Ecto neural progenitor cell (in vitro differentiated cells): ENCODE measurements at places on chromosomes 12 and 14.

DNA sequence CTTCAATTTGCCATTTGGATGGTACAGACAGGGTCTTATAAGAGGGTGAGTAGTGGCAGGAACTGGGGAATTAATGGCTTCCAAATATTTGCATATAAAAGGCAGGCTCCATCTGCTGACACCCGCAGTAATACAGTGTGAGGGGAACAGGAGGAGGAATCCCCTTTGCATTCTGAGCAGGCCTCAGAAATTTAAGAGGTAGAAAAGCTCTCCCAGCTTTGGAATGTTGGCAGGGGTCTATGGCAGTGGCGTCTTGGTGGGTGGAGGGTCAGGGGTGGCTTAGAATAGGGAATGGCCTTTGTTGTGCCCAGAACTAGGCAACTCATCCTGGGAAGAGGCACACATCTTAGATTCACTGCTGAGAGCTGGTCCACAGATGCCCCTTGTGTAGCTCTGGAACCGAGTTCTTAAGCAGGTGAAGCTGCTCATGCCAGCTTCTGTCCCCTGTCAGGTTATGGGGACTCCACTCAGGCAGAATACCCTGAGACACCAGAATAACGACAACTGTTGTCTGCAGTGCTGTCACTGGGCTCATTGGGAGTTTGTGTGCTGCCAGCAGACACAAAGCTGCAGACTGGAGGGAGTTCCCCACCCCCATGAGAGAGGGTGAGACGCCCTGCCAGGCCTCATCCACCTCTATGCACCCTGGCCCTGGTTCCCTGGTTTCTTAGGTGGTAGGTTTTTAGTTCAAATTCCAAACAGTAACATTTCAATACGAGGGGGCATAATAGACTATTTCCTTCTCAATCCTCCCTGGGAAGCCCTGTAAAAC, 190.2 kb downstream of the MON2 start:
- DNase-seq: peak; percentile 50

GRCh38 chr14:51167587-51168214, 72.3 kb upstream of the TMX1 start:
- no peak for DNase-seq

DNA sequence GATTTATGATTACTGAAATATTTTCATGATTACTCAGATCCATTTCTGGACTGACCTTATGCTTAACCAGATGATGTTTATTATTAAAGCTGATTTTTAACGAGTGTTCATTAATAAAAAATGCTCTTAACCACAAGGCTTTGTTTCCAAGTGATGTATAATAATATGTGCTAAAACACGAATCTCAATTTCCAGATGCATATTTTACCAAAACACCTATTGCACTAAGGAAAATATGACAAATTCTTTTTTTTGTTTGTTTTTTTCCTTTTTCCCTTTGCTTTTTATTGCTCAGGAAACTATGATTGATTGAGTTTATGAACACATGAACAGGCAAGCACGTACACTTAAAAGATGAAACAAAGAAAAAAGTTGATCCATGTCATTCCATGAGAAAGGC, 16.9 kb upstream of the DUSP6 start:
- no peak for DNase-seq

DNA sequence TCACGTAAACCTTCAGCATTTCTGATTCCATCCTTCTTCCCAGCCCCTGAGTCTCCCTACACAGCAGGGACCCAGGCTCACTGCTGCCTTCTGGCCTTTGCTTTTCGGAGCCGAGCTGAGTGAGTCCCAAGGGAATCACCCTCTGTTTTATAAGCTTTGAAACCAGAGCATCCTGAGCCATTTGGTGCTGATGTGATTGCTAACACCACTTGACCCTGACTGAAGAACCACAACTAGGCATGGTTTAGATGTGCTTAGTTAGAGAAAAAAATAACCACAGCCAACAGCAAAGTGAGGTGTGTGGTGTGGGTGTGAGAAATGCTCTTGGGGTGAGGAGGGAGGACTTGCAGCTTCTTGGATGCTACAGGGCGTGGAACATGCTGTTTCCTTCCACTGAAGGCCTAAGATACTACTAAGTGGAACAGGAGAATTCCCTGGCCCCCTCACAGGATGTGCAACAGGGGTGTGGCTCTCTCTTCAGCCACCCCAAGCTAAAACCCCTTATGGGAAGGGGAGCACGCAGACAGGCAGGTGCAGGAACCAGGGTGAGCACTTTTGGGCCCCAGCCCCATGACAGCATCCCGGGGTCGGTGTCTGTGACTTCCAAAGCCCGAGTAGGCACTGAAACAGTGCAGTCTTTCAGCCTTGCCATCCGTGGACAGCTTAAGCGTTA, at the start of gene TC2N:
TC2N (minus strand) TSS at position 221 of the 673 bp plus-strand sequence. CDS start 53,767 bp downstream, outside the sequence.
- DNase-seq: no peak

DNA sequence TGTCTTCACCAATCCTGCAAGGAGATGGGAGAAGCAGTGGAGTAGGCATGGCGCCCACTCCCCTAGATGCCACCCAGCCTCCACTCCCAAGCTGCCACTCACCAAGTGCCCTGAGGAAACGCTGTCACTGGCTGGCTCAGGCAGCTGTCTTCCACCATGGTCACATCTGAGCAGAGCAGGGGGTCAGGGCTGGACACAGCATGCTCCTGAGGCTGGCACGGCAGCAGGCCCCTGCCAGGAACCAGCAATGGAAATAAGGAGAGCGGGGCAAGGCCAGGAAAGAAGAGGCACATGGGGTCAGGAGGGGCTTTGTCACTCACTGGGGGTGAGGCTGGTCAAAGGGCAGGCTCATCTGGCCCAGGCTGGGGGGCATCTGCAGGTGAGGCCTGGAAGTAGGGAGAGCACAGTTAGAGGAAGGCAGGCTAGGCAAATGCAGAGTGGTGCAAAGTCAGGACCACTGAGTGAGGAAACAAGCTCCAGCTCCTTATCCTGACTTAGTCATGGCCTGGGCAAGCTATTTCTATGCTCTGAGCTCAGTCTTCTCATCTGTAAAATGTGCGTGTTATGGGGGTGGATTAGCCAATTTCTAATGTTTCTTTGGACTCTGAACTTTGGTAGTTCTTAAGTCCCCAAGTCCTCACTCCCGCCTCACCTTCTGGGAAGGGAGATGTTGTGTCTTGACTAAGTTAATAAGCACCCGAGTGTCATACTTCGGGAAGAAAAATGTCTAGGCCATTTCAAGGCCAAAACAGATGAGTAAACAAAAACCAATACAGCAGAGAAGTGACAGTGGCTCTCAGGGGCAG, 8.0 kb downstream of the NAB2 start:
- DNase-seq: no peak

DNA sequence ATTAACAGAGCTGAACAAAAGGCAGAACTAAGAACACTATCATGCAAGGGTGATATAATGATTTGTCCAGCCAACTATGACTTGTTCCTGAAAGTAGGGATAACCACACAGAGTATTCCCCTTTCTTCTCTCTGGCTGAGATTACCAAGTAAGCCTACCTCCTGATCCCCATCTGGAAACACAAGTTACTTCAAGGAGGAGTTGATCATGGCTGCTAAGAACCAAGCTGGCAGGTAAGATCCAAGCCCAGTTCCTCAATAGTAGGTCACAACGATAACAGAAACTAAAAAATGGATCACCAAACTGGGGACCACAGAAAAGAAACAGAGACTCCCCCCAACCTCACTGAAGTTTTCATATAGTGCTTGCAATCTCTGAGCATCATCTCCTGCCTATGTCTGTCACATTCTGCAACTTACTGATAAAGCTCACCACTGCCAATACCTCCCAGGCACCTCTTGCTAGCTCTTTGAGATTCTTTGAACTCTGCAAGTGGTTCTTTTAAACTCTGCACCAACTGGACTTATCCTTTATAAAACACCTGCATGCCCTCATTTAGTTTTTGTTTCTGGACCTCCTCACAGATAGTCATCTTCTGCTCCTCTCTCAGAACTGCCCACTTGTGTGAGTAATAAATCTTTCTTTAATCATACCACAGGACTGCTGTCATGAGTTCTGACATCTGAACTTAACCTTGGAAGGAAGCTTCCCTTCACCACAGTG, 76.6 kb downstream of the LRP6 start:
- DNase-seq: no peak

DNA sequence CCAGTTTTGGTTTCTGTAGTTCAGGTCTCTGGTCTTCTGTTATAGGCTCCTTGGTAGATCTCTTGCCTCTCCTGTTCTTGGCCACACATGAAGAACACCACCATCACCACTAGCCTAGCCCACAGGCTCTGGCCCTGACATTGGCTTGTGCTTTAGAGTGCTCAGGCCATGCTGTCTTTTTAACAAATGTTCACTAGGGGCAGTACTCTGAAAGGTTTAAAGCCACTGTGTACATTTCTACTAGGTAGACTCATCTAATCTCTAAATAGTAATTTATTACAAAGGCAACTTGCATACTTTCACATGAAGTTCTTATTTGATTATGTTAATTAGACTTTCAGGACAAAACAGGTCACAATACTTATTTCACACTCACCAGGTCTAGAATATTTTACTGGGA, 38.3 kb downstream of the PDE6H start:
- no peak for DNase-seq

- no peak for DNase-seq
Measured at GRCh38 chr14:59698793-59699192, 122.2 kb upstream of the CCDC175 start.

DNA sequence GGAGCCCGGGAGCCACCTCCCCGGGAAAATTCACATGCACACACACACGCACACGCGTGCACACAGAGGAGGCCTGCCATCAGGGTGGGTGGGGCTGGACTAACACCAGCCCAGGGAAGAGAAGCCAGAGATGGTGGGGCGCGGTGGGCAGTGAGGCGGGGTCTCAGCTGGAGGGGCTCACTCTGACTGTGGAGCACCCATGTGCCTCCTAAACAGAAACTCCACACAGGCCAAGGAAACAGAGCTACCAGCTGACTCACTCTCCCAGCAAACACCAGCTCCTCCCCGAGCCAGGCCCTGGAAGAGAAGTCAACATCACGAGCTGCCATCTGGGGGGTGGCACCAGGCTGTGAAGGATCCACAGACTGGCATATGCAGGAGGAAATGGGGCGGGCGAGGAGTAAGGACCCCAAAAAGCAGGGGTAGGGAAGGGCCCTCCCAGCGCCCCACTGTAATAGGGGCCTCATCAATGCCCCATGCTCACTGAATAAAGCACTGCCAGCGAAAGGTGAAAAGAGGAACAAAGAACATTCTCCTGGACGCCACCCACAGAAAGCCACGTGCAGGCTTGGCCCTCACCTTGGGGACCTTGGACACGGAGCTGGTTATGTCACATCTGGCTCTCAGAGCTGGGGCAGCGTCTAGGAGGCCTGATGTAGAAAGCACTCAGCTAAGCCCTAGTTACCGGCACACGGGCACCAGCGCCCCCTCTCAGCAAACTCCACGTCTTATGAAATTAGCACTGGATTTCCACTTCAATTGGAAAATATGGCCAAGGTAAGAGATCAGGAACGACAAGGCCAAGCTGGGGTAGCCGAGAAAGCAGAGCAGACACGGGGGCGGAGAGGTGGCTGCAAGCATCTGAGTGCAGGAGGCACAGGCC, 8.4 kb upstream of the INF2 start:
- no peak for DNase-seq

DNA sequence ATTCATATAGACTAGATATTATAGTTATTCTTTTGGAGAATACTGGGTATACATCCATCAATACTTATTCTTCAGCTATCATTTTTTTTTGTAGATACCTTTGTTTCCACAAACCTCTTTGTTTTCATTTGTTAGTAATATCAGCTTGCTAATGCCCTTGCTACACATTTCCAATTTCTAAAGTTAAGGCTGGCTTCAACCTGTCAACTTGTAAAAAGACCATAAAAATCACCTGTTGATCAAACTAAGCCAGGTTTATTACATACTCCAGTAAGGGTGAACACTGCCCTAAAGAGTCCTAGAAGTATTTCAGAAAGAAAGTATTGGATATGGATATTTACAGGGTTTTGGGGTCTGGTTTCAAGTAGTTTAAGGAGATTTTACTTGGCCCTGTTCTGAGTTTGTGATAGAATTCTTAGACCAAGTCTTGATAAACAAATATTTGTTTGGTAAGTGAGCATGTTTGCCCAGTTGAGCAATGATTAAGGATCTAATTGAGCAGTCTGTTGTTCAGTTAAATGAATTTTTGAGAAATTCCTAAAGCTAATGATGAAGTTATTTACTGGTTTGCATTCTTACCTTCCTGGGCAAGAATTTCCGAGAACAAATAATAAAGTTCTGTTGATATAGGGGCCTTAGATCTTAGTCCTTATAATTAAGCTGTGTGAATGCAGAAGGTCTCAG, 52.8 kb upstream of the LRTM2 start:
- no peak for DNase-seq
